T47D (cell line): ENCODE measurements at places on chromosomes 16 and 17.

- DNase-seq = no peak
Measured at GRCh38 chr17:51397361-51398127, 137.2 kb downstream of the UTP18 start.

- peak; percentile 45 for DNase-seq
Measured at GRCh38 chr16:28321700-28322411, 29.5 kb downstream of the SBK1 start.

DNA sequence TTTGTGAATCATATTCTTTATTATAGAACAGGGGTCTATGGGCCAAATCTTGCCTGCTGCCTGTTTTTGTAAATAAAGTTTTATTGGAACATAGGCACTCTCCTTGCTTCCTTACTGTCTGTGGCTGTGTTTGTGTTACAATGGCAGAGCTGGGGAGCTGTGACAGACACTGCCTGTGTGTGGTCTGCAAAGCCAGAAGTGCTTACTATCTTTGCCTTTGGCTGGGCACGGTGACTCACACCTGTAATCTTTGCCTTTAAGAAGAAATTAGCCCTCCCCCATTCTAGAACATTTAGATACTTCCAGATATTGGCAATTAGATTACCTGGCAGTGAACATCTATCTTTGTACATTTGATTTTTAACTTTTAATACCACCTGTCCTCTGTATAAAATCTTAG lies 308.3 kb downstream of the FOXL1 start:
- DNase-seq = no peak

DNA sequence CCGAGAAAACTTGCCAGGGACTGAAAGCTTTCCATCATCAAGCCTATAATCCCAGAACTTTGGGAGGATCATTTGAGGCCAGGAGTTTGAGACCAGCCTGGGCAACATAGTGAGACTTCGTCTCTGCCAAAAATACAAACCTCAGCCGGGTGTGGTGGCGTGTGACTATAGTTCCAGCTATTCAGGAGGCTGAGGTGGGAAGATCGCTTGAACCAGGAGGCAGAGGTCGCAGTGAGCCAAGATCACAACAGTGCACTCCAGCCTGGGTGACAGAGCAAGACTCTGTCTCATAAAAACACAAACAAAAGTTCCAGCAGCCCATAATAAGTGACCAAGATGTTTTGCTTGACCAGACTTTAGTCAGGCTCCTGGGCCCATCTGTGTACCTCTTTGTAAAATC lies 1.9 kb downstream of the MEAK7 start:
- no peak for DNase-seq

- no peak for DNase-seq
Measured at GRCh38 chr17:66555605-66556004, 253.2 kb downstream of the PRKCA start.

DNA sequence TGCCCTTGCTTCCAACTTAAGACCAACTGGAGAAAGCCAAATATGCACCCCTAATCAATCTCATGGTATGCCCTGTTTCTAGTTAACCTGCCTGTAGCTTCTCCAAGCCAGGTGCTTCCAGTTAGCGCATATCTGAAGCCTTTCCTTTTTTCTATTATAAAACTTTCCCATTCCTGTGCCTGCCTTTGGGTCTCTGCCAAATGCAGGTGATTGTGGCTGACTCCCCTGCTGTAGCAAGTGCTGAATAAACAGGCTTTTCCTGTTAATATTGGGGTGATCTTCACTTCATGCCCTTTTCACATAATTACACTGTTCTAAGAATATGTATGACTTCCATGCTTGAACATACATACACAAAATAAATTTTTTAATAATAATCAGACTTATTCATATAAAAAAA lies 207.4 kb downstream of the TANC2 start:
- no peak for DNase-seq

GRCh38 chr16:85166281-85166680 lies 54.0 kb upstream of the CIBAR2 start:
- no peak for DNase-seq

- DNase-seq = peak; percentile 94
Measured at GRCh38 chr17:35930211-35931065, at the start of gene RDM1. TSS of gene RDM1 (minus strand) at chr17:35930773. CDS start at chr17:35930727, 46 bp downstream.

DNA sequence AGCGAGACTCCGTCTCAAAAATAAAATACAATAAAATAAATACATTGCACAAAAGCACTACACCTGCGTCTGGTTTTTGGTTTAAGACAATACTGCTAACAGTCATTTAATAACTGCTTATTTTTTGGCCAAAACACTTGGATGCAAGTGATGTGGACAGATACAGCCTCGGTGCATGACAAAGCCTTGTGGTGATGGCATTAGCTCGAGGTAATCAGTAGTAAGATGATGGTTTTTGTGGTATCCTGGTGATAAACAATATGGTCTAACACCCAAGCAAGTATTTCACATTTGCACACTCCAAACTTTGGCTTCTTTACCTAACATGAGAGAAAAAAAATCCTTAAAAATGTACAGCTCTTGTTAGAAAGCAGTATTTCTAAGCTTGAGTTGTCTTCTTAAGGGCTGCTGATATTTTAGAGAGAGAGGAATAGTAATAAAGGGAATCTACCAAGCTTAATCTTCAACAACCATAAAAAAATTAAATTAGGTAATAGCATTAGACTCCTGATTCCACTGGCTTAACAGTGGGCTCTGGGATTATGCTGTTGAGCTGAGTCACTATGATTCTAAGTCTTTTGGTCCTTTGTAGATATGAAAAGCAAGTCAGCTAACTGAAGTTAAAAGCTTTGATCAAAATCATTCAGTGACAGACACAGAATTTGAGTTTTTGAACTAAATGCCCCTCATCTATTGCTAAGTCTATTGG lies 111.1 kb downstream of the VPS53 start:
- no peak for DNase-seq

- peak; percentile 57 for DNase-seq
Measured at GRCh38 chr17:72338847-72339790, 218.3 kb downstream of the SOX9 start.
